Activated naive CD8-positive, alpha-beta T cell treated with anti-CD3 and anti-CD28 coated beads, Interleukin-2, amount 50 U/mL, for 24 hours (primary cell): ENCODE measurements at places on chromosomes 2 and 18.

GRCh38 chr18:3500016-3500415 is 50.0 kb downstream of the TGIF1 start:
- DNase-seq = no peak

DNA sequence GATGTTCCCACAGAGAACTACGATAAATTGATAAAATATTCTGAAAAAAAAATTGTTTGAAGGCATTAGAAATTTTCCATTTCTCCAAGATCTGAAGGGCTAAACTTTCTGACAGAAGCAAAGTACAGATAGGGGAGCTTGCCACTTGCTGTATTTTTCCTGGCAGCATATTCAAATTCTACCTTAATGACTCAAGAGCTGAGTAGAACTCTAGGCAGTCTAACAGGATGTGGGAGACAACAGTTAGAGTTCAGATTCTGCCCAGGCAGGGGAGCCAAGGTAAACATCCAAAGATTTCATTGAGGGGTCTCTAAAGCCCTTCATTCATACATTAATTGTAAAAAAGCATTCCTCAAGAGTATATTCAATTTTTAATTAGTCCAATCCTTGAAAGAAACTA is 46.0 kb upstream of the RIT2 start:
- no peak for DNase-seq

GRCh38 chr2:136242100-136242499 is 124.2 kb upstream of the CXCR4 start:
- no peak for DNase-seq

- DNase-seq = no peak
These were observed 217.0 kb upstream of the UBE2E3 start for GRCh38 chr2:180763263-180763989.

GRCh38 chr2:217248312-217248935 is 388.6 kb upstream of the TNP1 start:
- no peak for DNase-seq

DNA sequence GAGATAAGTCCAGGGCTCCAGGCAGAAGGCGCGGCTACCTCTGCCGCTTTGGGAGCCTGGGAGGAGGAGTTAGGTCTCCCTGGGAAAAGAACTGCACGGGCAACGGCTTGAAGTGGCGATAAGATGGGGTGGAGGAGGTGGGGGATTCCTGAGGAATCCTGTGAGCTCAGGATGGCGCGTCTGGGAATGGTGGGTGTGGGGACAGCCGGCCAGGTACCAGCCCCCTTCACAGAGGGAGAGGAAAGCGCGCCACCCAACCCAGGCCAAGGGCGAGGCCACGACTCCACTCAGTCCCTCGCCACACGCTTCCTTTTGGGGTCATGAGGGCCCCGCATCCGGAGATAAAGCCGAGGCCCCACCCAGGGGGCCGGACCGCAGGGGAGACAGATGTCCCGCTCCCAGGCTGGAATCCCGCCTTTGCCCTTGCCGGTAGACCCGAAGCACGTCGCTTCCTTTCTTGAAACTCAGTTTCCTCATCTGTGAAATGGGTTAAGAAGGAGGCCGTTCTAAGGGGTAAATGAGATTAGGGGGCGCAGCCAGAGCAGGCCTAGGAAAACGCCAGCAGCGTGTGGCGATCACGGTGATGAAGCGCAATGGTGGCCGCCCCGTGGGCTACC is 1.7 kb upstream of the CTDSP1 start:
- peak; percentile 74 for DNase-seq

DNA sequence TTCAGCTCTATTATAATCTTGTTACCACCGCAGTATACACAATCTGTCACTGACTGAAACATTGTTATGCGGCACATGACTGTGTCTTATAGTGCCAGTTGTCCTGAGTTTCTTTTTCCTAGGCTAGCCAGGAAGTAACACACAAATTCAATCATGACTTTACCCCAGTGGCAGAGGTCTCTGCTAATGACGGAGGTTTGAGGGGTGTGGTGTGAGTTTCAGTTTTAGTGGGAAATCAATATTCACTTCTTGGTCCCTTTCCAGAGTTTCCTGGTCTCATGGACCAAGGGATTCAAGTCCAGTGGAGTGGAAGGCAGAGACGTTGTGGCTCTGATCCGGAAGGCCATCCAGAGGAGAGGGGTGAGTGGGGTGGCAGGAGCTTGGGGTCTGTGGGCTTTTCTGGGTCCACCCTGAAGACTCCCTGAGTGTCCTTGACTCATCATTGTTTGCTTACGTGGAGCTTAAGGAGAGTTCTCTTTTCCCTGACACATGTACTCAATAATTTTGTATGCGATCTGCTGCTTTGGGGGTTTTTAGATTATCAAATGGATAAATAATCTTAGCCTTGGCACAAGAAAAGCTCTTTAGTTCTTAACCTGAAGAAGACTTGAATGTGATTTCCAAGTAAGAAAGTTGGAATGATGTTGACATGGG is 39.2 kb downstream of the HK2 start:
- DNase-seq = no peak

DNA sequence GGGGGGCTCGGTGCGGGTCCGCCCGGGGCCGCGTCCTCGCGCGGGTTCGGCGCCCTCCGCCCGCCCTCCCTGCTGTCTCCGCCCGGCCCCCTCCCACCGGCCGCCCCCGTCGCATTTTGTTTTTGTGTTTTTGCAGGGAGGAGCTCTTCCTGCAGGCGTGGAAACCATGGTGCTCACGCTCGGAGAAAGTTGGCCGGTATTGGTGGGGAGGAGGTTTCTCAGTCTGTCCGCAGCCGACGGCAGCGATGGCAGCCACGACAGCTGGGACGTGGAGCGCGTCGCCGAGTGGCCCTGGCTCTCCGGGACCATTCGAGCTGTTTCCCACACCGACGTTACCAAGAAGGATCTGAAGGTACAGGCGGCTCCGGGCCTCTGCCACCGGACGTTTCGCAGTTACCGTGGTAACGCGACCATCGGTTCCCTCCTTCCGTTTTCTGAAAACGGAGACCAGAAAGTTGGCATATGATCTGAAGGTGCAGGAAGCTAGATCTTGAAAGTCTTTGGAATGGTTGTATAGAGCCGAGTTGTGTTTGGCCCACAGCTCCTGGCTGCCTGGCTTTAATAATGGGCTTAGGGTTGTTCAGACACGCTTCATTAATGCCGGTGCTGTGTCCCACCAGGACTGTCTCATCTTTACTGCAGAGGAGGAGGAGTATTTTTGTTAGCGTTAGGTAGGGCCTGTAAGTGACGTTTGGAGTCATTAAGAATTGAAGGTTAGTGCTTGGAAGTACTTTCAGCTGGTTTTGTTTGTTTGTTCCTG is 891 bp downstream of the KDM3A start:
- DNase-seq = peak; percentile 59

GRCh38 chr18:34283506-34283905 is 58.8 kb upstream of the NOL4 start:
- DNase-seq = no peak

GRCh38 chr2:26469092-26469710 is 8.7 kb downstream of the OTOF start:
- peak; percentile 73 for DNase-seq

- no peak for DNase-seq
These were observed 84.5 kb upstream of the NOSTRIN start for GRCh38 chr2:168717790-168718502.

DNA sequence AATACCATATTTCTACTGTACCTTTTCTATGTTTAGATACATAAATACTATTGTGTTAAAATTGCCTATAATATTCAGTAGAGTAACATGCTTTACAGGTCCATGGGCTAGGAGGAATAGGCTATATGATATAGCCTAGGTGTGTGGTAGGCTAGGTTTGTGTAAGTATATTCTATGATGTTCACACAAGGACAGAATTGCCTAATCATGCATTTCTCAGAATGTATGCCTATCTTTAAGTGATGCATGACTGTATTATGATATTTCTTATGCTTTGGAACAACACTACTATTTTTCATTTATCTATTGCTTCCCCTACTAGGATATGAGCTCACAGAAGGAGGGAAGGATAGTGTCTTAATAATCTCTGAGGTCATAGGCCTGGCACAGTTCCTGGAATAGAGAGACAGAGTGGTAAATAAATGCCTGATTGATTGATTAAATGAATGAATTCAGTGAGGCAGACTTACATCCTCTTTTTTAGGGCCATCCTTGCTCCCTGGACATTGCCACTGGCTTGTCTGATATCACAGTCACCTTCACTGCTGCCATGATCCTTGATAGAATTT is 121.0 kb downstream of the MYO3B start:
- no peak for DNase-seq
